ENCODE measurements at places on chromosomes 11 and 22.

DNA sequence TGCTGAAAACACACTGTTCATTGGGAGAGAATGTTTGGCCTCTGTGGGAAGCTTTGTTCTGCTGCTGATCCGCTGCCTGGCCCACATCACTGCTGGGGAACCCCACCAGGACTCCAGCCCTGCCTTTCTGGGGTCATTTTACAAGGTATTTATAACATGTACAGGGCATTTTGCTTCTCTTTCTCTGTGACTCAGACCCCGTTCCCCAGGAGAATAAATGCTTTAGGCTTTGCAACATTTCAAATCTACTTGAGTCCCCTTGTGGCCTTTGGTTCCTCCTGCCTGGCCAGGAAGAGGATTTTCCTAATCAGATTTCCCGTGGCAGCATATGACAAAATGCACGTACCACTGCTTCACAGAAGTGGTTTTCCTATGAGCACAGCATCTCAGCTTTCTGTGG lies 43.0 kb downstream of the BTG4 start:
- no peak for DNase-seq

DNA sequence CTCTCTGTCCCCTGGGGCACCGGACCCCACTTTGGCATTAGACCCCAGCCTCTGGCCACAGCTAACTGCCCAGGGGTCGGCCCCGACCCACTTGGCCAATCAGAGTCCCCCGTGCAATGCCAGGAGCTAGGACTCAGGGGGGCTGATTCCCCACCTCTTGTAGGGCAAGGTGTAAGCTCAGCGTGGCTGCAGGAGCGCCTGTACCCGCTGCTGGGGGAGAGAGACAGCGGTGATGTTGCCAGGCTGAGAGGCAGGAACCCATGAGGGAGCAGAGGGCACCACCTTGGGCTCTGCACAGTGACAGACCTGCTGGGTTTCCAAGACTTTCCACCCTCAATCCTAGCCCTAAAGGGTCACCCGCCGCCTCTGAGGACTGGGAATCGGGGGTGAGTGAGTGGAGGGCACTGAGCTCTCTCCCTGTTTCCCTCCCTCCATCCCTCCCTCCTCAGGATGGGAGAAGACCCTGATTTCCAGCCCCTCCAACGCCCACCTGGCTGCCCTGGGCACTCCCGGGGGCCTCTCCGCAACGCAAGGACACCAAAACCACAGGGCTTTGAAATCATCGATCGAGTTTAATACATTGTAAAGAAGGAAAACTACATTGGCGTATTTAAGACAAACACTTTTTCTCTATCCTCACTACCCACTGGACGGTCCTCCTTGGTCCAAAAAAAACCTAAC lies 128.4 kb downstream of the ARHGAP8 start:
- DNase-seq: no peak

- no peak for DNase-seq
Measured at GRCh38 chr11:81259471-81259870, 1474.2 kb downstream of the FAM181B start.

GRCh38 chr11:61079416-61080150 lies 22.7 kb upstream of the CD5 start:
- DNase-seq: no peak

- DNase-seq: no peak
Measured at GRCh38 chr11:113035708-113036107, 74.5 kb downstream of the NCAM1 start.

DNA sequence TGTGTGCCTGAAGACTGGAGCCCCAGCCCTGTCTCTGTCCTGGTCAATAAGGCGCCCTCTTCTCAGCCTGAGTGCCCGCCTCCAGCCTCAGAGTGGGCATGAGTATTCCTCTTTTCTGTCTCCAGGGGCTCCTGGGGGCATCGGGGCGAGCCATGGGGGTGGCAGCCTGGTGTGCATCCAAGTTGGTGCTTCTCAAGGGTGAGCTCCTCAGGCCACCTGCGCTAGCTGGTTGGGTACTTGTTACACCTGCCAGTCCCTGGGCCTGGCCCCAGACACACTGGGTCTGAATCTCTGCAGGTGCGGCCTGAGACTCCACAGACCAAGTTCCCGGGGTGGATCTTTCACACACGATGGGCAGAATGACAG lies 168.6 kb upstream of the B3GAT1 start:
- DNase-seq: no peak

DNA sequence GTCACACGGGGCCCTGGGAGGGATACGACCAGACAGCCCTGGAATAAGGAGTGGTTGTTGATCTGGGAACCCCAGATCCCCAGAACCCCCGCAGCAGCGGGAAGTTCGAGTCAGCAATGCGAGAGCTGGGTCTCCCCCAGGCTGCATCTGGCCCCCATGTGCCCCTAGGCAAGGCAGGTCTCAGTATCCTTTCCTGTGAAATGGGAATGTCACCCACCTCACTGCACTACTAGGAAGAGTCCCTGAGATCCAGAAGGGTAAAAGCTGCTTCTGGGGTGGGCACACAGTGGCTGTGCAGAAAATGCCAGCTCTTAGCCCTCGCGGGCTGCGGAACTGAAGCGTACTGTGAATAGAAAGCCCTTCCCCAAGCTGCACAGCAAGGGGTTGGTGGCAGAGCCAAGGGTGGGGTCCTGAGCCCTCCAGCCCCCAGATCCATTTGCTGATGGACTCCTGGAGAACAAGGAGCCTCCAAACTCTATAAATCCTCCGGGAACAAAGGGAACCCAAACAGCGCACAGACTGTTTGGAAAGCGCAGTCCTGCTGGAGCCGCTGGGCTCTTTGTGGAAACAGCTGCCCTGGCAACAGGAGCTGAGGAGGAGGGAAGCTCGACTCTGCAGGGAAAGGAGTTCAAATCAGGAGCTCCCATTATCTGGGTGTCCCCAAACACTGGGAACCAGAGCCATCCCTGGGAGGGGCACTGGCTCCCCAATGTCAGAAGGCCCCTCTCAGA lies 68.2 kb upstream of the SHISAL1 start:
- DNase-seq: no peak

DNA sequence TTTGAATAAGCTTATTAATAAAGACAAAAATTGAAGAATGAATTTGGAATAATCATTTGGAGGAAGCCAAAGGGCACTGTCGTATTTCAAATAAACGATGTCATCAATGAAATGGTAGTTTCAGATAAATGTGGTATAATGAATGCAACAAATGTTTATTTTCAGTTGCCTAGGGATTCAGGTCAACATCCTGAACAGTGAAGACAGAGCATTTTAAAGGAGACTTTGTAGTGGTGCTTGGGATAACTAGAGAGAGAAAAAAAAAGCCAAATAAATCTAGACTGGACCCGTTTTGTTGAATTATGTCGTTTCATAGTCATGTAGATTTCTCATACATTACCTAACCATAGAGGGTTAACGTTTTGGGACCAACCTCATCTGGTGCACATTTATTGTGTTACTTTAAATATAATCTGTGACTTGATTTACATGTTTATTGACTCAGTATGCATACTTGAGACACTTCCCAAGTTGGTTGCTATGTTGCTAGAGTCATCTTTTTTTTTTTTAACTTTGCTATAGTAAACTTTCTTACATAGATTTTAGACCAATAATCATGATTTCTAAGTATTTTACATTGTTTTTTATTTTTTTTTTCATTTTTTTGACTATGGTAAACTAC lies 111.1 kb downstream of the NCAM1 start:
- DNase-seq: no peak

- DNase-seq: no peak
Measured at GRCh38 chr11:61585115-61585514, 4.2 kb upstream of the SYT7 start.

- DNase-seq: no peak
Measured at GRCh38 chr22:17137170-17137569, 16.0 kb upstream of the TMEM121B start.

DNA sequence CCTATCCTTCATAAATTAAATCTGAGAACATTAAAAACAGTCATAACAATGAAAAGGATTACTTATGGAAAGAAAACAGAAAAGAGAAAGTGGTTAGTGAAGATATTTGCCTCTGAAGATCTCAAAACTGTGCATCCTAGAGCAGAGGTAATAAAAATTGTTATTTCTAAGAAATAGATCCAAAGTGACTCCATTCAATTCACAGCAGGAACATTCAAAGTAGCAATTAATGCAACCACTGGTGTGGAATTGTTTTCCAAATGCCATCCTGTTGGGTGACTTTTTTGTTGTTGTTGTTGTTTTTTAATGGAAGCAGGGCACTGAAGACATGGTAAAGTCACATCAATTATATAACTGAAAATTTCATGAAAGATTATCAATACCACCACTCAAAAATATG lies 1139.5 kb upstream of the CCDC90B start:
- DNase-seq: no peak

GRCh38 chr22:18109410-18110193 lies 1.0 kb upstream of the TUBA8 start:
- no peak for DNase-seq

DNA sequence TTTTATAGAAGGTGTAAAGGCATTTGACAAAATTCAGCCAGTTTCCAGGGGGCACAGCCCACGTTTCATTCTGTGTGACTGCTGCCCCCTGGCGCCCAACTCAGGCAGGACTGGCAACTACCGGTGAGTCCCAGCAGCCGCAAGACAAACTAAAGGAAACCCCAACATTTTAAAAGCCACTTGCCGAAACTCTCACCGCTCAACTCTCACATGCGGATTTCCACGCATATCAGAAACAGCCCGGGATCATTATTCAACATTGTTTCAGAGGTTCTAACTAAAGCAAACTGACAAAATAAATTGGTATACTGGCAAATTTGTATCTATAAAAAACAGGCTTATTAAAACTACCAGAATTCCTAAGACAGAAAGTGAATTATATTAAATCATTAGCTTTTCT lies 48.2 kb downstream of the MORC2 start:
- DNase-seq: no peak

DNA sequence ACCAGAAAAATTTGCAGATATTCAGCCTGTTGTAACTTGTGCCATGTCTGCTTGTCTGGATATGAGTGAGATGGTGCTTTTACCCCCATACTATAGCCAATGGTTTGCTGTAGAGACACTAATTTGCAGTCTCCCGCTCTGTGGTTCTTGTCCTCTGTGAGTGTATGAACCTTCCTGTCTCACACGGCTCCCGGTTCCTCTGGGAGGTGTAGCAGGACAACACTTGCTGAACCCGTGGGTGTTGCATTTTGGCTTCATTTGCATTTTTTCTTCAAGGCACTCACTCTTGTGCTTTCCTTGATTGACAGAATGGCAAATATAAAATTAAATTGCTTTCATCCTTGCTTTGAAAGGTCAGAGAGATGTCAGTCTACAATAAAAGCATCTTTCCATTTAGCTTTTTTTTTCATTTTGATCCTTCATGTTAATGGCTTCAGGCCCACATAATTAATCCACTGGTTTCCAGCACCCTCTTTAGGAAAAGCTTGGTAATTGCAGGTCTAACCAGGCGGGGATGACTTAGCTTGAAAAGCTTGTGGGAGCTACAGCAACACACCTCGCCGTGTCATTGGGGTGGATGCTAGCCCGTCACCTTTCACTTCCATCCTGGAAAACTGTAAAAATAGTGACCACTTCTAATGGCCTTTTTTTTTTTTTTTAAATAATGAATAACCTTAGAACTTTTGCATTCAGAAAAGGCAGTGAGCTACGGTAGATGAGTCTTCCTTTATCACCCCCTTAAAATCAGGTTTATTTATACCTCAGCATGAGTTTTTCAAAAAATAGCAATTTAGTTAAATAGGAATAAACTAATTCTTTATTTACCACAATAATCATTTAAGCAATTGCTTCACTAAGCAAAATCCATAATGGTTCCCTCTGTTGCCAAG lies 27.4 kb upstream of the ST14 start:
- DNase-seq: no peak

DNA sequence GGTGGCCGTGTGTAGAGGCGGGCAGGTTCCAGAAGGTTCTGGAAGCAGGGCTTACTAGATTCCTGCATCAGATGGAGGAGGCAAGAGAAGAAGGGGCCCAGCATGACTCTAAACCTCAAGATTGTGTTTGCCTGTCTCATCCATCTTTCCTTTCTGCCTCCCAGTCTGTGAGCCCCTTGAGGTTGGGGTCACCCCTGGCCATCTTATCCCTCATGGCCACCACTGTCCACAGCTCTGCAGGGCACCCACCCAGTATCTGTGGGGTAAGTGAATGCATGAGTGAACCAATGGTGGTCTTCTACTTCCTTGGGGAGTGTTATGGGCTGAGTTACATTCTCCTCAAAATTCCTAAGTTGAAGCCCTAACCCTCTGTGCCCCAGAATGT lies 79.3 kb downstream of the MYEOV start:
- no peak for DNase-seq

GRCh38 chr22:30223303-30223702 lies 23.3 kb downstream of the LIF start:
- no peak for DNase-seq

GRCh38 chr11:62400760-62401159 lies 18.1 kb upstream of the SCGB1A1 start:
- DNase-seq: no peak

DNA sequence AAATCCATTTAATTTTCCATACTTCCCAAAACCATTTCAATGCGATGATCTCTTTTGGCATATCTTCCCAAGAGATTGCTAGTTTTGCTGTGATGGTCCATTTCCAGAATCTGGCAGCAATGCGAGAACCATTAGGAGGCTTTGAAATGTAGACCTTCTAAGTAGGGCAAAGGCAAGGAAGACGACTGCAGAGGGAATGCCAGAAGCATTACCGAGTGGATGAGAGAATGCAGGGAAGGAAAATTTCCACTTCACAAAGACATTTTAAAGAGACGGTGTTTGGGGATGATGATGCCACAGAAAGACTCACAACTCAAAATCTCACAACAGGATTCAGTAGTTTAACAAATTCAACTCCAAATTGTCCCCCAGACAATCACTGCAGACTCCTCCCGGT lies 471 bp upstream of the CEP126 start:
- DNase-seq: no peak

- DNase-seq: no peak
Measured at GRCh38 chr11:64754124-64754918, 5.5 kb downstream of the PYGM start.

GRCh38 chr11:114090225-114090910 lies 30.9 kb downstream of the ZBTB16 start:
- no peak for DNase-seq

All from NCI-H187 treated with DMSO at 0.1 percent for 48 hours (cell line).